ENCODE measurements at places on chromosomes 1 and 21.

- no peak for DNase-seq
Observed at GRCh38 chr1:7535934-7536878, 234.9 kb upstream of the VAMP3 start.

DNA sequence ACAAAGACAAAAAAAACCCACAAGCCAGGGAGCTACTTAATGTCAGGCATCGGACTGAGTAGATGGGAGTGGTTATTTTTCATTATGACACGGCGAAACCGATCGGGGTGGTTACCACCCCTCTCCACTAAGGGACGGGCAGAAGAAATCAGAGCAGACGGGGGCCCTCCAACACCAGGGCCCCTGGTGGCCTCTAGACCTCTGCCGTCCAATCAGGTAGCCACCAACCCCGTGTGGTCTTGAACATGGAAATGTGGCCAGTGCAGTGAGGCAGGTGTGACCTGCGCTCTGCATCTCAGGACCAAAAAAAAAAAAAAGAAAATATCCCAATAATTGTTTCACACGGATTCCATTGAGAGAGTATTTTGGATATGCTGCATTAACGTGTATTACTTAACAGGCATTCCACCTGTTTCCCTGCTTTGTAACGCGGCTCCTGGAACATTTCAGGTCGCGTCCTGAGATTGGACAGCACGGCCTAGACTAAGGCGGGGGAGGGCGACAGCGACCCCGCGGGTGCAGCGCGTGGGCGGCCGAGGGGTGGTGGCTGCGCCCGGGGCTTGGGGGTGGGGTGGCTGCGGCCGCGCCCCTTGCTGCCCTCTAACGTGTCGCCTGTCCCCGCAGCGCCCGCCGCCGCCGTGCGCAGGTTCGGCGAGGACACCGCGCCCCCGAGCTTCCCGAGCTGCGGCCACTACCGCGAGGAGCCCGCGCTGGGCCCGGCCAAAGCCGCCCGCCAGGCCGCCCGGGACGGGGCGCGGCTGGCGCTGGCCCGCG lies 48.3 kb downstream of the SIM2 start:
- no peak for DNase-seq

- no peak for DNase-seq
Observed at GRCh38 chr1:216113181-216113580, 310.1 kb downstream of the USH2A start.

- no peak for DNase-seq
Observed at GRCh38 chr1:224789311-224789710, 140.2 kb upstream of the DNAH14 start.

DNA sequence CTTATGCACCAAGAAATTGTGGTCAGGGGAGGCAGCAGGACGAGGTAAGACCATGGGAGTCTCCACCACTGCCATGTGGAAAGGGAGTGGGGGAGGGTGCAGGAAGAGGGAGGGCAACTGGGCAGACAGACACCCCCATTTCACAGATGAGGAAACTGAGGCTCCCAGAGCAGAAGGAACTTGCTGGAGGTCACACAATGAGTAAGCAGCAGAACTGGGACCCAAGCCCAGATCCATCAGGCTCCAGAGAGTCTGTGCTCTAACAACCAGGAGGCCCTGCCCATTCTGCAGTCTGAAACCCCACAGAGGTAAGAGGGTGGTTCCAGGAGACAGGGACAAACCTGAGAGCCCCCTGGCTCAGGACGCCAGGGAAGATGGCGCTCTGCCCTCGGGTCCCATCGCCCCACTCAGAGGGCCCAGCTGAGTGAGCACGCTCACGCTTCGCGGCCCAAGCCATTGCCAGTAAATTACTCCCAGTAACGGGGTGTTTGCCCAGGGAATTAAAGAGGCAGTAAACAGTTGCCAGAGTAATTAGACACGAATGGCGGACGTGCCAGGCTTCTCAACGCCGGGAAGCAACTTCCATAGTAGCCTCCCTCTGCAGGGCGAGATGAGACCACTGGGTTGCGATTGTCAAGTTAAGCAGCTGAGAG lies 59.2 kb downstream of the MATN1 start:
- DNase-seq: peak; percentile 58
